ENCODE measurements at places on chromosomes 16 and 17. TPM values are rescaled to one million over a fixed set of nuclear protein-coding genes. Genes with fewer than 3 reads are reported as not detected.

DNA sequence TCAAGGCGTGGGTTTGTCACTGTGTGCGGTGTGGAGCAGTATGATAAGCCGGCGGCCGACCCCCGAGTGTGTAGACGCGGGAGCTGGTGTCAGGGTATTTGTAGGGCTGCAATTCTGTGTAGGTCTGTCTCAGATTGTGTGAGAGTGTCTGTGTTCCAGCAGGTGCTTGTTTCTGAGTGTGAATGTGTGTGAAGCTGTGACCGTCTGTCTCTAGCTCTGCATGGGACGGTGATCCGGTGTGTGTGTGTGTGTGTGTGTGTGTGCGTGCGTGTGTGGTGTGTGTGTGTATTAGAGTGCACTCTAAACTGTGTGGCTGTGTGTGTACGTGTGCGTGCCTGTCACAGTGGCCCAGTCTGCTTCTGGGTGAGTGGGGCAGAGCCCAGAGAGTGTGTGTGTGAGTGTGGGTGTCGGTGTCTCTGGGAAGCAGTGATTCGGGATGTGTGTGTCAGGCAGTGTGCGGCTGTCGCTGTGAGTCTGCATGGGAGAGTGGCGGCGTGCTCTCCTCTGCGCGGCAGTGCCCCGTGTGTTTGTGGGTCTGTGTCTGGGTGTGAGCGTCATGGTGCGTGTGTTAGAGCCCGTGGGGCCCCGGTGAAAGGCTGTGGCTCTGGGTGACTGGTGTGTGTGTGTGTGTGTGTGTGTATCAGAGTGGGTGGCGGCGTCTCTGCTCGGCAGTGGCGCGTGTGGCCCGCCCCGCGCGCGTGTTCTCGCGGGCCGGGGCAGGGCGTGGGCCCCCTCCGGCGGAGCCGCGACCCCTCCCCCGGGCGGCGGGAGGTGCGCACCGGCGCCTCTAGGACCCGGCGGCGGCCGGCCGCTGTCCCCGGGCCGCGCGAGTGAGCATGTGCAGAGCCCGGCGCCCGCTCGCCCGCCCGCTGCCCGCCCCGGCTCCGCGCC is at the start of gene WSCD1:
WSCD1 (plus strand) TSS at position 841 of the 891 bp plus-strand sequence. CDS start 10,280 bp downstream, outside the sequence.
- peak within 1 kb of the TSS; percentile 39 for H3K27ac ChIP-seq
- H3K4me1 ChIP-seq, result peaks cover 20% of the 10 kb centered on the region
- H3K27me3 ChIP-seq, result peaks cover 55% of the 10 kb centered on the region
- no peaks in the 10 kb centered on the region for H3K36me3 ChIP-seq
- no peak for DNase-seq

The MEIOB gene
- polyA plus RNA-seq, result not detected

The TOP2A gene
- 0.79 TPM for polyA plus RNA-seq

The NPIPA5 gene
- polyA plus RNA-seq, result 1.0 TPM

The ITGAD gene
- not detected for polyA plus RNA-seq

The OR4D1 gene
- not detected for polyA plus RNA-seq

The CDT1 gene
- polyA plus RNA-seq, result 0.09 TPM

The CDH1 gene
- polyA plus RNA-seq, result not detected

DNA sequence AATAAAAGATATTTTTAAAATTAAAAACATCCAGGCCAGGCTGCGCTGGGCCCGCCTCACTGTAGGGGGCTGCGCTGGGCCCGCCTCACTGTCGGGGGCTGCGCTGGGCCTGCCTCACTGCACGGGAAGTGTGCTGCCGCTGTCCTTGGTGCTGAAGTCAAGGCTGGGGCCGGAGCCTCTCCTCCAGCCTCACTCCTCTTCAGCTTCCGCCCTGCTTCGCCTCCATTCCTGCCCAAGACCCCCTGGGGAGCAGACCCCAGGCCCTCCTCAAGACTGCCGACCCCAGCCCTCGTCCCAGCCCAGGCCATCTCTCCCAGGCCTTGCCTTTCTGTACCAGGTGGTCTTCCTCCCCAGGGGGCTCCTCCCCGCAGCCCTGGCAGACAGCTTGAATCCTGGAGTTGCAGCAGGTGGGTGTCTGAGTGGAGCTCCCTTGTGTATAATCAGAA is 26.2 kb downstream of the ENDOV start:
- H3K4me1 ChIP-seq, result peaks cover 1% of the 10 kb centered on the region
- H3K27ac ChIP-seq, result no peak overlapping the region
- H3K27me3 ChIP-seq, result peaks cover 20% of the 10 kb centered on the region
- DNase-seq, result no peak
- H3K36me3 ChIP-seq, result no peaks in the 10 kb centered on the region
- no peak overlapping the region for H3K4me3 ChIP-seq

DNA sequence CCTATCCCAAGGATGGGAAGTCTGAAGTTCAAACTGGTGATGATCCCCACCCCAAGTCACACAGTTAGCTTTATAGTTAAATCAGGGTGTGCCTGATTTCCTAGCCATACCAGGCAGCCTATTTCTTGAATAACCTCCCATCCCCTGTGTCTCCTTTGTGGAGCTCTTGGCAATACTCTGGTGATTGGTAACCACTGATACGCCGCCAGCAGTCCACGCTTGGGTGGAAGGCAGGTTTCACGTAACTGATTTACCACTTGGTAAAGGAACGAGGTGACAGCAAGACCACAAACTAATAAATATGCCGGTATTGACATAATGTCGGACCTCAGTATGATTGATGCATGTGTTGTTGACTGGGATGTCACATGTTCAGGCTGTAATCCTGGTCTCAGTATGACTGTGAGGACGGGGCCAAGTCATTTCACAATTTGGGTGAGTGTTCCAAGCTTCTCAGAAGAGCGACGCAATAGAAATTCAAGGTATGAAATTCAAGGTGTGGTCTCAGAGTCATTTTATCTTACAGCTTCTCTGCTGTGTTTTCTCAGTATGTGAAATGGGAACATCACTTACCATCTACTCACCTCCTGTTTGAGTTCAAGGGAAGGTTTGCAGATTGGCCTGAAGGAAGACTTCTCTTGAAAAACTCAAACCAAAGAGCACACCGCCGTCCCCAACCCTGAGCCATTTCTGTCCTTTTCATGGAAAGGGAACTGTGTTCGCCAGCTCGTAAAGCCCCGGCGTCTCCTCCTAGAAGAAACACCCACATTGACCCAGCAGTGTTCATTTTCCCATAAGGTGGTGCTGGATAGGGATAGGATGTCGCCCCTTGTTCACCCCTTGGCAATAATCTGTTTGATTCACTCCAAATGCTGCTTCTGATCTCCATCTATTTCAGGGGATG is 678.9 kb downstream of the WWOX start:
- H3K27me3 ChIP-seq, result no peaks in the 10 kb centered on the region
- no peak overlapping the region for H3K27ac ChIP-seq
- DNase-seq, result no peak
- peaks cover 22% of the 10 kb centered on the region for H3K36me3 ChIP-seq
- no peak overlapping the region for H3K4me3 ChIP-seq
- H3K4me1 ChIP-seq, result peaks cover 8% of the 10 kb centered on the region

GRCh38 chr17:79927688-79928501 is 88.7 kb upstream of the CBX4 start:
- H3K27ac ChIP-seq, result no peak overlapping the region
- H3K4me1 ChIP-seq, result no peaks in the 10 kb centered on the region
- H3K27me3 ChIP-seq, result peaks cover 40% of the 10 kb centered on the region
- no peak for DNase-seq
- no peak overlapping the region for H3K4me3 ChIP-seq
- no peaks in the 10 kb centered on the region for H3K36me3 ChIP-seq

DNA sequence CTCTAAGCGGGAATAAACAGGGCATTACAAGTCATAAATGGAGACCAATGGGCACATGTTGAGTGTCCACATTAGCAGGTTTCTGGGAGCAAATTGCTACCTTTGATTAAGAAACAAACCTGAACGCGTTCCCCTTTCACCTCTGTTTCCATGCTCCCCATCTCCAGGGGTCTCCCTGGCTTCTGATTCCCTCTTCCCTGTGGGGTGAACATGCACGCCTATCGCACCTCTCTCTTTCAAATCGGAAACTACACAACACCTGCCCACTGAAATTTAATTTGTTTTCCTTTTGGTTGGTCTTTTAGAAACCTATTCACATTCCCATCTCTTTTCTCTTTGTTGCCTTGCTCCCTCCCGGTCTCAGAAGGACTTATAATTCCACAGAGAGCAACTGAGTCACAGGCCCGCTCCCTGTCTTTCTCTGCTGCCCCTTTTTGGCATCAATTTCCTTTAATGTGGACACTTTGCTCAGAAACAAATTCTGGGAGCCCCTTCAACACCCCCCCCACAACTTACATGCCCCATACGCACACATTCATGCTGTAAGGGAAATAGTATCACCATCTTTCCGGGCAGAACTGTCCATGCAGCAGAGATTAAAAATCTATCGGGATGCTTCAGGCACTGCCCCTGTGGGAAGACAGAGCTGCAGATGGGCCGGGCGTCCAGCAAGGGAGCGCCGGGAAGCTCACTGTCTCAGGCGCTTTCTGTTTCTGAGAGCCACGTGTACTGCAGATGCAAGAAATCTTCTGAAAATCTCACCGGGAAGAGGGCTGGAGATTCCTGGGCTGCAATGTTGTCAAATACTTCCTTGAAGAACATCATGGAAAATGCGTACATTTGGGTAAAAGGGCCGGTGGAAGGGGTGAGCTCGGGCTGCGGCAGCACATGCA is 7.2 kb upstream of the FOXF1 start:
- H3K4me1 ChIP-seq, result peaks cover 30% of the 10 kb centered on the region
- peak overlapping the region; percentile 55 for H3K27ac ChIP-seq
- DNase-seq, result no peak
- peaks cover 89% of the 10 kb centered on the region for H3K27me3 ChIP-seq
- H3K4me3 ChIP-seq, result no peak overlapping the region
- no peaks in the 10 kb centered on the region for H3K36me3 ChIP-seq

- no peak overlapping the region for H3K4me3 ChIP-seq
- H3K27me3 ChIP-seq, result no peaks in the 10 kb centered on the region
- H3K4me1 ChIP-seq, result peaks cover 6% of the 10 kb centered on the region
- H3K27ac ChIP-seq, result no peak overlapping the region
- no peaks in the 10 kb centered on the region for H3K36me3 ChIP-seq
- no peak for DNase-seq
Measured at GRCh38 chr17:65551267-65552040, 10.0 kb downstream of the AXIN2 start.

The JPT1 gene
- polyA plus RNA-seq, result 80.5 TPM

All from naive B cell (primary cell).